ENCODE measurements at places on chromosomes 13 and 19.

DNA sequence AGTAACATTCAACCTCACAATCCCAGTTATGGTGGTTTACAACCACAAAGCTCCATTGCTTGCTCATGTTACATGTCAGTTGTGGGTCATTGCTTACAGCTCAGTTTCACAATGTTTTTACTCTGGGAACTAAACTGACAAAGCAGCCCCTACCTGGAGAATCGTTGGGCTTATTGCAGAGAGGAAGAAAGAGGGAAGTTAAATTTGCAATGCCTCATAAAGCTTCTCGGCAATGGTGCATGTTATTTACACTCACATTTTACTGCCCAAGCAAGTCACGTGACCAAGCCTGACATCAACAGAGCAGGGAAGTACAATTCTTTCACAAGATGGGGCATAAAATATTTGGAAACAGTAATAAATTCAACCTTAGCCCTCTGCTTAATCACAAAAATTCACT is 441.6 kb downstream of the TDRD3 start:
- DNase-seq, result no peak

DNA sequence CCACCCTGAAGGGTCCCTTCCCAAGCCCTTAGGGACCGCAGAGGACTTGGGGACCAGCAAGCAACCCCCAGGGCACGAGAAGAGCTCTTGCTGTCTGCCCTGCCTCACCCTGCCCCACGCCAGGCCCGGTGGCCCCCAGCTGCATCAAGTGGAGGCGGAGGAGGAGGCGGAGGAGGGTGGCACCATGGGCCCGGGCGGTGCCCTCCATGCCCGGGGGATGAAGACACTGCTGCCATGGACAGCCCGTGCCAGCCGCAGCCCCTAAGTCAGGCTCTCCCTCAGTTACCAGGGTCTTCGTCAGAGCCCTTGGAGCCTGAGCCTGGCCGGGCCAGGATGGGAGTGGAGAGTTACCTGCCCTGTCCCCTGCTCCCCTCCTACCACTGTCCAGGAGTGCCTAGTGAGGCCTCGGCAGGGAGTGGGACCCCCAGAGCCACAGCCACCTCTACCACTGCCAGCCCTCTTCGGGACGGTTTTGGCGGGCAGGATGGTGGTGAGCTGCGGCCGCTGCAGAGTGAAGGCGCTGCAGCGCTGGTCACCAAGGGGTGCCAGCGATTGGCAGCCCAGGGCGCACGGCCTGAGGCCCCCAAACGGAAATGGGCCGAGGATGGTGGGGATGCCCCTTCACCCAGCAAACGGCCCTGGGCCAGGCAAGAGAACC is 1.5 kb downstream of the EGLN2 start:
- no peak for DNase-seq

GRCh38 chr19:7968796-7969554 is 25.5 kb upstream of the TIMM44 start:
- DNase-seq, result no peak

- no peak for DNase-seq
Observed at GRCh38 chr13:45707516-45708100, 5.5 kb downstream of the CBY2 start.

Measured in activated CD8-positive, alpha-beta memory T cell treated with anti-CD3 and anti-CD28 coated beads for 48 hours (primary cell).